ENCODE measurements at places on chromosomes 4 and X. TPM values are rescaled to one million over a fixed set of nuclear protein-coding genes. Genes with fewer than 3 reads are reported as not detected.

DNA sequence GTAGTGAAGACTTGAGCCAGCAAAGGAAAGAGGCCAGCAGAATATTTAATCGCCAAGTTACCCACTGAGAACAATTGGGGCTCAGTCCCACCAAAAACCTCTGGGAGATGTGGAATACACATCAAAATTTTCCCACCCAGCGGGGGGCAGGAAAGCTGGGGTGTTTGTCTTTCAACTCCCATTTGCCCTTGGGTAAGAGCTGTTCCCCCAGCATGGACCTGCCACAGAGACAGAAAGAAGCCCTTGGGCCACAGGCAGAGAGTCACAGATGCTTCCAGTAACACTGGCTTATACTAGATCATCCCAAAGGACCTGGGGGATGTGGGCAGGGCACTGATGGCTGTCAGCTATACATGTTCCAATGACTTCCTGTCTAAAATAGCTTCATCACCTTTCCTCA is 18.9 kb upstream of the FBXW7 start:
- no peak for DNase-seq

DNA sequence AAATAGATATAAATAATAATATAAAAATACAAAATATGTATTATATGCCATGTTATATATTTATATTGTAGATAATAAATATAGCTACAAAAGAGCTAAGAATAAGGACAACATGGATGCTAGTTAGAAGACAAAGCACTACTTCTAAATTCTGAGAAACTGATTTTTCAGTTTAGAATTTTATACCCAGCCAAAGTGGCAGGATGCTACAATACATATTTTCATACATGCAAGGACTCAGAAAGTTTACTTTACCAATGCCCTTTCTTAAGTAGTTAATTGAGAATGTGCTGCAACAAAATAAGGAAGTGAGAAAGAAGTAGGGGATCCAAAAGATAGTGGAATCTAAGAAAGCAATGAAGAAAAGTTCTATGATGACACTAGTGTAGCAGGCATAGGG is 64.5 kb downstream of the PDE5A start:
- DNase-seq, result no peak

DNA sequence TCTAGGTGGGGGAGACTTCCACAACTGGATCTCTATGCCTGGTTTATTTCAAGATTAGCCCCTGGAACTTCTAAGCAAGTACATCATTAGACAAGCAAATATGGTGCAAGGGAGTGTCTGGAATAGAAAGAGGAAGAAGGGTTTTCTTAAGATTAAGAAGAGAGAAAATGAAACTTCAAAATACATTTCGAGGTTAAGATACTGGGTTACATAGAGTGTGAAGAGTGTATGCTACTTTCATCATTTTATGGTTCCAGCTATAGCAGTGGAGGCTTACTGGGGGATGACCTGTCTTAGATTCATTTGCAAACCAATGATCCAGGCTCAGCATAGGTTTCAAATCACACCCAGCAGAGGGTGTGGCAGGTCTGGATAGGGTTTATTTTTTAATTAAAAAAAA is 144.4 kb upstream of the GATB start:
- DNase-seq, result peak; percentile 33

GRCh38 chr4:144703494-144703893 is 57.5 kb downstream of the HHIP start:
- no peak for DNase-seq

- DNase-seq, result no peak
These were observed 101.1 kb downstream of the CT47B1 start for GRCh38 chrX:120774606-120775005.

DNA sequence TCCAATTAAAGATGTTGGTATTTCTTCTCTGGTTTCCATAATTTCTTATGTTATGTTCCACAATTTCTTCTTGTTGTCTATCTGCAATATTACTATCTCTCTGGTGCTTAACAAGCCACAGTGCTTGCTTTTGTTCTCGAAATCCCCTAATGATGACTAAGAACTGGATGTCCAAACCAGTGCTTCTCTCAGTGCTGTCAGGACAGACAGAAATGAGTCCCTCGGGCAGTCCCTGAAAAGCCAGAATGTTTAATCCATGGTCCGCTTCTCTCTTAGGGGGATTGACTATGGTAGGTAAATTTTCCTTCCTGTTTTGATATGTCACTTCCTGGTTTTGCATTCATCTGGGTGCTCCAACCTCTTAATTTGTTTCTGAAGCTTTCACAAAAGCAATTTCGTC is 321.6 kb upstream of the PCDH10 start:
- peak; percentile 11 for DNase-seq

DNA sequence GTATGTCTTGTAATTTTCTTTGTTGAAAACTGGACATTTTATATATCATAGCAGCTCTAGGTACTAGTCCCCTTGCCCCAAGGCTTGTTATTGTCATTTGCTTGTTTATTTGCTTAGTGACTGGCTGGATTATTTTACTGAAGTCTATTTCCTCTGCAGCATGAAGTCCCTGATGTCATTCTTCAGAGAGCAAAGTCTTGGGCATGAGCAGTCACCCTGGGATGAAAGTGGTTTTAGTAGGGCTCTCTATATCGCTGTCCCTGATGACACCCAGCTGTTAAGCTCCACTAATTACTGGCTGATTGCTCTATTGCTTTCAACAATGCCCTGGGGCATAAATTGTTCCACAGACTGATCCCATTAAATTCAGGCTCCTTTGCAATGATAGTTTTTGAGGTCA is 113.5 kb upstream of the USP9X start:
- no peak for DNase-seq

DNA sequence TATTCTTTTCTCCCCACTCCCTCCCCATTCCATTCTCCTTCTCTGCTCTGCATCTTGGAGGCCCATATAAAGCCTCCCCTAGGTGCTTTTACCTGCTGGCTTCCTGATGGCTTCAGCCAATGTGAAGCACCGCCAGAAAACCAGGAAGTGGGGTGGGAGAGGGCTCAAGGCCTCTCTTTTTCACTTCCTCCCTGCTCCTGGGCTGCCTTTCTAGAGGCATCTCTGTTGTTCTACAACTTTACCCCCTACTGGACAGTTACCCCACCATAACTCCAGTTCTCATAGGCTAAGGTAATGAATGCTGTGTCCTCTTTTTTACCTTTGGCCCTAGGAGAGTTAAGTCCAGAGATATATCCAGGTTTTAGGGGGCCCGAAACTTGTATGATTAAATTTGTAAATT is 62.4 kb upstream of the PPARGC1A start:
- no peak for DNase-seq

- DNase-seq, result no peak
These were observed 76.5 kb downstream of the RTL9 start for GRCh38 chrX:110435196-110435595.

- DNase-seq, result peak; percentile 51
These were observed 5.6 kb downstream of the TASL start for GRCh38 chrX:30572004-30572403.

- no peak for DNase-seq
These were observed 33.0 kb upstream of the KIAA0232 start for GRCh38 chr4:6749340-6750171.

DNA sequence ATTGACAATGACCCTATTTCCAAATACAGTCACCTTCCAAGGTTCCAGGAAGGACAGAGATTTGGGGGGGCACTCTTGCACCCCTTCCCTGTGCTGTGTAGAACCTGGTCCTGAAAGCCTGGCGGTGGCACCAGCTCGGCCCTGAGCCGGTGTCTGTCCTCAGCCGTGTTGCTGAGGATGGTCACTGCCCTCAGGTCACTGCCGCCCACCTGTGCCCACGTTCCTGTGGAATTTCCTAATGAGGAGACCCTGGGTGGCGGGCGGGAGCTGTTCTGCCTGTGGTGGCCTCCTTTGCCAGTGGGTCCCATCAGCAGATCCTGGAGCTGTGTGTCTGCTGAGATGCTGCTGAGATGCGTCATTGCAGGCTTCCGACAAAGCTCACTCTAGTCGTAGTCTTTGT is 32.9 kb downstream of the NELFA start:
- no peak for DNase-seq

- DNase-seq, result no peak
These were observed 96.1 kb downstream of the FRYL start for GRCh38 chr4:48683784-48684666.

DNA sequence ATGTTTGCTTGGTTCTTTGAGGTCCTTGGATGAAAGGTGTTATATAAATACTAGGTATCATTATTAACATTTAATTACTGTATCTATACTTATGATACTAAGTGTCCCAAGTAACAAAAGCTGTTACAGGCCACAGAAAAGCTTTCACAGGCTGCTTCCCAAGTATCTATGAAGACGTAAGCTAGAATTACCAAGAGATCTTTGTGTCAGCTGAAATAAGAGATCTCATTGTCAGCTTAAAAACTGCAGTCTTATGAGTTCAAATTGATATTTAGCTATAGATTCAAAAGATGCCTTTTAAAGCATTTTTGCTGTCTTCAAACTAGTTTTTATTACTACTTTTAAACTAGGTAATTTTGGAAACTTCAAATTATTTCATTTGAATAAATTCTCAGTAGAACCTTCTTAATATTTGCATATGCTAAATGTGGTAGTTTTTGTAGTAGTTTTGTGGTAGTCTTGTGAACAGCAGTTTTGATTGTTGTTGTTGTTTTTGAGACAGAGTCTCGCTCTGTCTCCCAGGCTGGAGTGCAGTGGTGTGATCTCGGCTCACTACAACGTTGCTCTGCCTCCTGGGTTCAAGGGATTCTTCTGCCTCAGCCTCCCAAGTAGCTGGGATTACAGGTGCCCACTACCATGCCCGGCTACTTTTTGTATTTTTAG is 170.0 kb upstream of the RPL34 start:
- no peak for DNase-seq

- no peak for DNase-seq
These were observed 179.7 kb upstream of the PRPS2 start for GRCh38 chrX:12611471-12611870.

GRCh38 chr4:12692815-12693214 is 791.3 kb downstream of the RAB28 start:
- DNase-seq, result no peak

GRCh38 chr4:62130637-62131036 is 930.5 kb downstream of the ADGRL3 start:
- no peak for DNase-seq

DNA sequence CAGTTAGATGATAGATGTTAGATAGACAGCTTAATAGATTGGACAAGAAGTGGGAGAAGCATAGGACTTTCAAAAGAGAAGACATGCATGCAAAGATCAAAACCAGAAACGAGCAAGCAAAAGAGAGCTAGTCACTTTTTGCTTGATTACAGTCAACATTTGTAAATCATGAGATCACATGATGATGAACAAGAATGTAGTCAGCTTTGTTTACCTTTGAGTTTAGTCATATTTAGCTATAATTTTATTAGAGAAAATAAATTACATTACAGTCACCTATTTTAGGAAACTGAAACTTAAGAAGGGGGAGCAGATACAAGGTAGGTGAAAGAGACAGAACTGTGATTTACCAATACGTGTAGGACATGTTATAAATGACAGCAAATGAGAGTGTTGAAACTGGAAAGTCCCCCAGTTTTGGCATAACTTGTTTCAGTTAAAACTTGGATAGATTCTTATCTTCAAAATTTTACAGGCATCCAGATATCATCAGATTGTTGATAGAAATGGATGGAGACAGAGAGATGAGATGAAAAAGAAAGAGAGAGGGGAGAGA is 1083.1 kb upstream of the PCDH10 start:
- DNase-seq, result no peak

GRCh38 chr4:22045051-22045630 is 96.6 kb upstream of the KCNIP4 start:
- no peak for DNase-seq

DNA sequence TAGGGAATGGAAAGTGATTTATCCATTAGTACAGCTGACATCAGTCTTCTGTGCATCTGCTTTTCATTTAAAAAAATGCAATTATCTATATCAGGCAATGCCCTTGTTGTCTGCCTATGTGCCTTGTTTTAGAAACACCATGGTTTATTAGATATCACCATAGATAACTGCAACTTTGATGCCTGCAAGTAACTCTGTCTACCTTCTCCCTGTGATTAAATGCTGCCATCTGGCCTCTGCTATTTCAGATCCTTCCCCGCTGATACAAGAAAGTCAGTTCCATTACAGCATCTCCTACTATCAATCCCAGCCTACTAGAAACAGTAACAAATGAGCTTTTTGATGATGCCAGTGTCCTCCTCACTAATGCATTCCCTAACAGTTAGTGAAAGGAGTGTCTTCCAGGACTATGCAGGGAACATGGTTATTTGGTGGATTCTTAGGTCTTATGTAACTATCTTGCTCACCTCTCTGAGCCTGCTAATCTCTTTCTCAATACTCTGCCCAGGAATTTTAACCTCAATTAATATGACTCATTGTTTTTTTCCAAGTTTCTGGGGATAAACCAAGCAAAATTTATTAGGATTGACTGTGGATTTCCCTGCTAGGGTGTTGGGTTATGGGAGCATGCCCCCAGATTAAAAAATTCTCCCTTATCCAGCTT is 444.9 kb downstream of the RAPGEF2 start:
- DNase-seq, result no peak

DNA sequence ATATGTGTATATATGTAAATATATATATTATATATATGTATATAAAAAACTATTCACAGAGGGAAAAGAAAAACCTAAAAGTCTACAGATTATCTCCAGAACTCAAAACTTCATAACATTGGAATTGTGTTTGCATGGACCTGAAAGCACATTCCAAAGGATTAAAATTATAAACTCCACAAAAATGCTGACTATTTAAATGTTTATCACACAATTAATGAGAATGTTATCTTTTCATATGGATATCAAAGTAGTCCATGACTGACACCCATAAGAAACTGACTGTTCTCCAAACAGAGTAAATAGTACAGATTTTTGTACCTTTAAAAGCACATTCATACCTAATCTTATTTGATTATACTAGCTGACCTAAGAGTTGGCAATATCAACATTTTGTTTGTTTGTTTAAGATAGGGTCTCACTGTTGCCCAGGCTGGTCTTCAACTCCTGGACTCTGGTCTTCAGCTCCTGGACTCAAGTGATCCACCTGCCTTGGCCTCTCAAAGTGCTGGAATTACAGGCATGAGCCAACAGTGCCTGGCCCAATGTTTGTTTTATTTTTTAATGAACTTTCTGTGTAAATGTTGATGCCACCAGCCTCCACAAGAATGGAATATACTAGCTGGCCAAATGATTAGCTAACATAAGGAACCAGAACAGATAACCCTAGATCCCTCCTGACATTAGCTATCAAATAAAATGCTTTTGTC is 50.0 kb downstream of the SLC39A8 start:
- no peak for DNase-seq

DNA sequence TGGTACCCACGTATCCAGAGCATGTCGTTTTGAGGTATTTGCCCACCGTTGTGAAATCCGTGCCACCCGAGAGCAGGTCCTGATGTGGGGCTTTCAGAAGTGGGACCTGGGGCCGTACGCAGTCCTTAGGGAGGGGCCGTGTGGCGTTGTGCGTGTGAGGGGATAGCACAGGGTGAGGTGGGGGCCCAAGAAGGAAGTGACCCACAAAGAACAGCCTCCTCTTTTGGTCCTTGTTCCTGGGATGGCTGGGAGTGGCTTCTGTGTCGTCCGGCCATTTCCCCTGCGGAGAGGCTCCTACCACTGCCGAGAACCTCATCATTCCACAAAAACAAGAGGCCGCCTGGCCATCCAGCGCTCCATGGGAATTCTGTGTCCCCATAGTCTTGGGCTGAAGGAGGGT is 17.0 kb upstream of the MSANTD1 start:
- no peak for DNase-seq

LINC00632 gene
- 0.24 TPM for total RNA-seq

TBCK gene
- 22.8 TPM for total RNA-seq

MAGEH1 gene
- total RNA-seq, result 13.1 TPM

PSAPL1 gene
- not detected for total RNA-seq

ADAM29 gene
- total RNA-seq, result not detected

TGIF2LX gene
- not detected for total RNA-seq

JCHAIN gene
- total RNA-seq, result 276 TPM

MAGEA9B gene
- total RNA-seq, result not detected

SLIT2 gene
- 0.24 TPM for total RNA-seq

BEND4 gene
- total RNA-seq, result 0.15 TPM

RAB9B gene
- total RNA-seq, result 0.08 TPM
